ENCODE measurements at places on chromosomes 3 and 15.

DNA sequence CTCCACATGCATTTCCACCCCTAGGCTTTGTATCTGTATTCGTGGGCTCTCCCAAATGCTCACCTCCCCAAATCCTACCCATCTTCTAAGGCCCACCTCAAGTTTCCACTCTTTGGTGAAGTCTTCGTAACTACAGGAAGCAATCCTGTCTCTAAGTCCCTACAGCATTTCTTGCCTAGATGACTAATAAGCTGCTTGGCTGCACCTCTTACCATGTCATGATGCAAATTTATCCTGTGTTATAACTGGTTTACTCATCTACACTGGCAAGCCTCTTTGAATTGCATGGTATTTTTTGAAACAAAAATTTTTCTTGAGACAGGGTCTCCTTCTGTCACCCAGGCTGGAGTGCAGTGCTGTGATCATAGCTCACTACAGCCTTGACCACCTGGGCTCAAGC, 73.3 kb downstream of the SETMAR start:
- no peaks in the 10 kb centered on the region for H3K4me1 ChIP-seq
- no peak for DNase-seq
- no peaks in the 10 kb centered on the region for H3K27me3 ChIP-seq
- no peak overlapping the region for H3K27ac ChIP-seq
- H3K4me3 ChIP-seq = no peak overlapping the region

GRCh38 chr15:38885001-38885400, 320.4 kb upstream of the RASGRP1 start:
- no peaks in the 10 kb centered on the region for H3K27me3 ChIP-seq
- no peak overlapping the region for H3K27ac ChIP-seq
- no peaks in the 10 kb centered on the region for H3K4me1 ChIP-seq

- H3K27ac ChIP-seq = no peak overlapping the region
- H3K36me3 ChIP-seq = no peaks in the 10 kb centered on the region
- no peaks in the 10 kb centered on the region for H3K4me1 ChIP-seq
- no peaks in the 10 kb centered on the region for H3K27me3 ChIP-seq
- DNase-seq = no peak
These were observed 19.5 kb downstream of the CRYBG3 start for GRCh38 chr3:97841304-97841703.

DNA sequence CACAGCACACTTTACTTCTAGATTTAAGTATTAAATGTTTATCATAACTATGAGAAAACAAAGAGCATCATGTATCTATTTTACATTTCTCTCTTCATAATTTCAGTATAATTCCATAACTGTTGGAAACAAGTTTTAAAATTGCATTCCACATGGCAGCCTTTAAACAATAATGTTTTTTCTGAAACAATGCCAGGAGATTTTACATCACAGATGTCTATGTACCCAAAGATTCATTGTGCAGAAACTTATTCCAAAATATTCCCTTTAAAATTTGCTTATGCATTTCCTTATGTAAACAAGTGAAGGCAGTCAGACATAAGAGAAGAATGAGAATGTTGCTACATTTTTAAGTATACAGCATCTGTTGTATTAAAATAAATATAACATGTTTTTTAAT, 324.9 kb upstream of the COL8A1 start:
- no peak overlapping the region for H3K27ac ChIP-seq
- H3K27me3 ChIP-seq = no peaks in the 10 kb centered on the region
- no peak overlapping the region for H3K4me3 ChIP-seq

- DNase-seq = no peak
- no peaks in the 10 kb centered on the region for H3K27me3 ChIP-seq
- no peaks in the 10 kb centered on the region for H3K4me1 ChIP-seq
These were observed 41.1 kb upstream of the SKOR1 start for GRCh38 chr15:67784090-67784781.

DNA sequence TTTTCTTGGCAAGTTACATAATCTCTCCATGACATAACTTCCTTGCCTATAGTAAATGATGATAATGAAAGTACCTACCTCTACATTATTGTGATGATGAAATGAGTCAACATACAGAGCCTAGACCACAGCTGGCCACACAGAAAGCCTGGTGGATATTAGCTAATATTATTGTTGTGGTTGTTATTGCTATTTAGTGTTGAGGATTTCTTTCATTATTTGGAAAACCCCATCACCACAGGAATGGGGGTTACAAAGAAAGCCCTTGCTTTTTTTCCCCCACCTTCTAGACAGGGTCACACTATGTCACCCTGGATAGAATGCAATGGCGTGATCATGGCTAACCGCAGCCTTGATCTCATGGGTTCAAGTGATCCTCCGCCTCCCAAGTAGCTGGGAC, 125.0 kb downstream of the PDZRN3 start:
- no peaks in the 10 kb centered on the region for H3K27me3 ChIP-seq
- no peak overlapping the region for H3K4me3 ChIP-seq
- H3K27ac ChIP-seq = no peak overlapping the region
- H3K4me1 ChIP-seq = peaks cover 7% of the 10 kb centered on the region

Data from colonic mucosa (tissue), 4 donors.